ENCODE measurements at places on chromosomes 6 and 20.

DNA sequence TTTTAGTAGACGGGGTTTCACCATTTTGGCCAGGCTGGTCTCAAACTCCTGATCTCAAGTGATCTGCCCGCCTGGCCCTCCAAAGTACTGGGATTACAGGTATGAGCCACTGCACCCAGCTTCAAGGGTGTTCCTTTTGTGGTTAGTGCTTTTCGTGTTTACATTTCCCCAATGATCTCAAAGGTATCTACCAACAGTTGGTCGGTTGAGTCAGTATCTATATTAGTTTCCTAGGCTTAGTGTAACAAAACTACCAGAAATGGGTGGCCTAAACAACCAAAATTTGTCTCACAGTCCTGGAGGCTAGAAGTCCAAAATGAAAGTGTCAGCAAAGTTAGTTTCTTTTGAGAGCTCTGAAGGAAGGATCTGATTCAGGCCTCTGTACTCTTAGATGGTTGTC lies 30.1 kb downstream of the CASP8AP2 start:
- DNase-seq, result no peak

GRCh38 chr6:25788305-25788922 lies 33.9 kb downstream of the SLC17A4 start:
- no peak for DNase-seq

DNA sequence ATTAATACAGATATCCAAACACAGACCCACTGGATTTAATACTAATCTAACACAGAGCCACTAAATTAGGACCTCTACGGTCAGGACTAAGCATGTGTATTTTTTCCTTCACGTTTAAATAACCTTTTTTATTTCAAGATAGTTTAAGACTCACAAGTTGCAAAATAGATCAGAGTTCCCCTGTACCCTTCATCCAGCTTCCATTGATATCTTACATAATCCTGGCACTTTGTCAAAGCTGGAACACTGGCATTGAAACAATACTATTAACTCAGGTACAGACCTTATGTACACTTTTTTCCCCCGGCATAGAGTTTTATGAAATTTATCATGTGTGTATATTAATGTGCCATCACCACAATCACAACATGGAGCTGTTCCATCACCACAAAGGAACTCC lies 2.1 kb downstream of the C6orf163 start:
- no peak for DNase-seq

- no peak for DNase-seq
Measured at GRCh38 chr20:62779417-62779685, 16.9 kb upstream of the MRGBP start.

DNA sequence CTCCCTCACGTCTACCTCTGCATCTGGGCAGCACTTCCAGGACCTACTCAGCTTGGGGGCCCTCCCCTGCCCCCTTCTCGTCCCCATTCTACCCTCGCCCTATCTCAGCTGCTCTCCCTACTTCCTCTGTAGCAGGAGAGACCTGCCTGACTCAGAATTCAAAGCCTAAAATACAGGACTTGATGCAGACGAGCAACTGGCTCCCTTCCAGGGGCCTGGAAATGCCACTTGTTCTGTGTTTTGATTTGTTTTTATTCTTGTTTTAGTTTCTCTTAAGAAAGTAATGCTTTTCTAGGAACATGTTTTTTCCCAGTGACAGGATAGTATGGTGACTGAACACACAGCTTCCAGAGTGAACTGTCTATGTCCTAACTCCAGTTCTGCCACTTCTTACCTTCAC lies 320.4 kb upstream of the CDH4 start:
- DNase-seq, result no peak

DNA sequence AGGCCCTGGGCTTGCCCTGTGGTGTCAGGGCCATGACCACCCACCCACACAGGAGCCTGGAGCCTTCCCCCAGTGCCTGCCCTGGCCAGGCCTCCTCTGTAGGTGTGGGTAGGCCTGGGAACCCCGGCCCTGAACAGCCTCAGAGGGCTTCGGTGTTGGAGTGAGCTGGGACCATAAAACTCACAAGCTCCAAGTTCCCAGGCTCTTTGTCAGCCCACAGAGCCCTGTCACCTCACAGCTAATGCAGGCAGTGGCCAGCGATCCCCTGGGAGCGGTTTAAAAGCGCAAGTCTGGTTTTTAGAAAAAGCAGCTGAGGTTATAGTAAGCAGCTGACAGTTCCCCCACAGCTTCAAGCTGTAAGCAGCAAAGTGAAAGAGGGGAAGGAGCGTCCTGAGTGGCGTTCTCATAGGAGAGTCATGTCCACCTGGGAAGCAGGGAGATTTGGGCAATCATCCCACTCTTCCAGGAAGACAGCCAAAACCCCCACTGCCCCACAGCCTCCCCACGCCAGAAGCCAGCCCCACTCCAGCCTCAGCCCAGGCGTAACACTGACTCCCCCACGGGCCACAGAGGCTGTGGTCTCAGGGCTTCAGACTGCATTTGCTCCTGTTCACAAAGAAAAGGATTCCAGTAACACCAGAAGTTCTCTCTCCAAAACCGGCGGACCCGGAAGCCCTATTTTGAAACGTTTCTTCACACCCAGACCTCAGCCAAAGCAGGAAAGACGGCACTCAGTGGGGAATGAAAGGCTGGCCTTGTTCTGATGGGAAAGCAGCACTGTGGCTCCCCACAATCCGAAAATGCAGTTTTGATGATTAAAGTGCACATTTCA lies 34.3 kb upstream of the FOXC1 start:
- DNase-seq, result no peak

- no peak for DNase-seq
Measured at GRCh38 chr6:87700397-87701343, 1.4 kb downstream of the AKIRIN2 start.

DNA sequence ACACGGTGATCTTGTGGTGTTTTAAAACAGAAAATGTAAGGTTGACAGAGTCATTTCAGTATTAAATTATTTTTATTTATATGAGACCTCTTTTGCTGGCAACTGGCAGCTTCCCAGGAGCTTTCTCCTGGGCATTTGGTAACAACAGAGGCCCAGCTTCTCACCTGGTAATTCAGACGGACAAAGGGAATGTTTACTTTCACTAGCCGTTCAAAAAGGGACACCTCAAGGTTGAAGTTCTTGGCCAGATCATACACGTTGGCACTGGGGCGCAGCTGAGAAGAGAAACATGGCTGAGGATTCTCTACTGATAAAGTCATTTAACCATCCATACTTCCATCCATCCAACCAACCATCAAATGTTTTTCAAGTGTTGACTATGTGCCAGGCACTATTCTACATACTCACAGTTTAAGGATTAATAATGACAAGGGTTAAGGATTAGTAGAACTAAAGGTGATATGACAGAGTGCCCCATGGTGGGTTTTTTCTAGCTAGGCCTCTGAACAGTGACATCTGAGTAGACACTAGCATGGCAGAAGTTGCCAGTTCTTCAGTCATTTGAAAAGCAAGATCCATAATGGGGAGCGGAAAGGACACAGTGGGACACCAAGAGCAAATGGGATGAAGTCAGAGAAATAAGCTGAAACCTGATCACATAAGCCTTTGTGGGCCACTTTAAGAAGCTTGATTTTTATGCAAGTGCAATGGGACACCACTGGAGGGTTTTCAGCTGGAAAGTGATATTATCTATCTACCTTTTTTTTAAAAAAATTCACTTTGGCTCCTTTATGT lies 25.1 kb downstream of the ZNFX1 start:
- DNase-seq, result no peak

- no peak for DNase-seq
Measured at GRCh38 chr6:109000289-109000688, 94.4 kb downstream of the SESN1 start.

GRCh38 chr6:27558028-27558724 lies 85.3 kb upstream of the ZNF184 start:
- no peak for DNase-seq

DNA sequence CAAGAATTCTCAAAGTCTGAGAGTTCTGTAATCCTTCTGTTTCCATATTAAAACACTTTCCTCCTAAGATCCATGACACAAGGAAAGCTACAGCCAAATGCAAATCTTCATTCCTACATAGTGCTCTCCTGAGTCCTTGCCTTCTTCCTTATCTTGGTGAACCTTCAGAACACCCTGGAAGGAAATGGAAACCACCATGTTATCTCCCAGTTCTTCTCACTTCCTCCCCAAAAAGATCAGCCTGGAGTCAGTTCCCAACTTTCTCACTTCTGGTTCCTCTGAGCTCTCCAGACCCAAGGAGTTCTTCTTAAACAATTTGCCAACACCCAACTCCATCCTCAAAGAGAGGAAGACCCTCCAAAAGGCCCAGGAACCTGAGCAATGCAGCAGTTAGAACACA lies 193.3 kb upstream of the CCN2 start:
- no peak for DNase-seq

GRCh38 chr6:22383016-22383415 lies 86.2 kb upstream of the PRL start:
- DNase-seq, result no peak

DNA sequence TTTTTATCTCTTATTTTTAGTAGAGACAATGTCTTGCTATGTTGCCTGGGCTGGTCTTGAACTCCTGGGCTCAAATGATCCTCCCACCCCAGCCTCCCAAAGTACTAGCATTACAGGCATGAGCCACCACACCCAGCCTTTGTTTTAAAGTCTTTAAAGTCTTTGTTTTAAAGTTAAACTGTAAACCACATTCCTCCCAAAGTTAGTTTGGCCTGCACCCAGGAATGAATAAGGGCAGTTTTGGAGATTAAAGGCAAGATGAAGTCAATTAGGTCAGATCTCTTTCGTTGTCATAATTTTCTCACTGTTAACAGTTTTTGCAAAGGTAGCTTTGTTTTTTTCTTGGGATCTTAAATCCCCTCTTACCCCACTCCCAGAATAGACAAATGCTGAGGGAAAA lies 63.8 kb downstream of the UBR2 start:
- DNase-seq, result no peak

DNA sequence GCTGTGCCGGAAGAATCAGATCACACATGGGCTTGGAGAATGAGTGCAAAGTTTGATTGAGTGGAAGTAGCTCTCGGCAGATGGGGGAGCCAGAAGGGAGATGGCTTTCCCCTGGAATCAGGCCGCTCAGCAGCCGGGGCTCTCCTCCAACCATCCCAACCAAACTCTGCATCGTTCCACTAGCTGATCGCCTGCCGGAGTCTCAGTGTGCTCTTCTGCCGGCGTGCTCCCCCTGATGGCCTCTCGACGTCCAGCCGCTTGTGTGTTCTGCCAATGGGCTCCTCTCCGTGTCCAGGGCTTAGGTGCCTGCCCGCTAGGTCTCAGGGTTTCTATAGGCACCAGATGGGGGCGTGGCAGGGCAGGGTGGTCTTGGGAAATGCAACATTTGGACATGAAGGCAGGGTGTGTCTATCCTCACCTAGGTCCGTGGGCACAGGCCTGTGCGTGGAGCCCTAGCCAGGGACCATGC lies 4.9 kb upstream of the BIRC7 start:
- DNase-seq, result no peak

DNA sequence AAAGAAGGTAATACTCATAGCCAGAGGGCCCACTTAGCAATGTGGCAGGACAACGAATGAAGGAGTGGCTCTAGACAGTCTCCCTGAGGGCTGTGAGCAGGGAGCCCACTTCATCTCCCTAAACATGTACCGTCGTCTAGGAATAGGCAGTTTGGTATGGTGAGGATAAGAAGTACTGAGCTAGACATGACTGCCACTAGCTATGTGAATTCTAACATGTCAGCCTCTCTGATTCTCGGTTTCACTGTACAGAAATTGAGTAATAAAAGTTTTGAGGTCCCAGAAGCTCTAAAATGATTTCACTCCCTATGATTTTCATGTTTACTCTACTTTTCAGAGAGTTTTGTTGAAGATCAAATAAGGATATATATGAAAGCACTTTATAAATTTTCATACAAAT lies 107.1 kb downstream of the AHI1 start:
- DNase-seq, result no peak

DNA sequence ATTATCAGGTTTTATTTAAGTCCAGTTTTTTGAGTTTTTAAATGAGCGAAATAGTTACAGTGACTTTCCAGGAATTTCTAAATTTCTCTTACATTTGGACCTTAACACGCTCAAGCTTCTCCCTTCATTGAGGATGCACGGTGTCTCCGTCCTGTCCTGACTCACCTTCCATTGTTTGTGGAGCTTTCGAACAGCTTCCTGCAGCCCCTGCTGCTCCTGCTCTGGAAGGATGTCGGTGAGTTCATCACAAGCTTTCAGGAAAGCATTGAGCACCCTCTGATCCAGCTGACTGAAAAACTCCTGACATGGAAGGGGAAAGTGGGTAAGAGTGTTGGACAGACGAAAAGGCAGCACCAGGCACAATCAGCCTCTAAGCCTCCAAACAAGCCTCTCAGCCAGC lies 183.7 kb downstream of the SYNE1 start:
- no peak for DNase-seq

DNA sequence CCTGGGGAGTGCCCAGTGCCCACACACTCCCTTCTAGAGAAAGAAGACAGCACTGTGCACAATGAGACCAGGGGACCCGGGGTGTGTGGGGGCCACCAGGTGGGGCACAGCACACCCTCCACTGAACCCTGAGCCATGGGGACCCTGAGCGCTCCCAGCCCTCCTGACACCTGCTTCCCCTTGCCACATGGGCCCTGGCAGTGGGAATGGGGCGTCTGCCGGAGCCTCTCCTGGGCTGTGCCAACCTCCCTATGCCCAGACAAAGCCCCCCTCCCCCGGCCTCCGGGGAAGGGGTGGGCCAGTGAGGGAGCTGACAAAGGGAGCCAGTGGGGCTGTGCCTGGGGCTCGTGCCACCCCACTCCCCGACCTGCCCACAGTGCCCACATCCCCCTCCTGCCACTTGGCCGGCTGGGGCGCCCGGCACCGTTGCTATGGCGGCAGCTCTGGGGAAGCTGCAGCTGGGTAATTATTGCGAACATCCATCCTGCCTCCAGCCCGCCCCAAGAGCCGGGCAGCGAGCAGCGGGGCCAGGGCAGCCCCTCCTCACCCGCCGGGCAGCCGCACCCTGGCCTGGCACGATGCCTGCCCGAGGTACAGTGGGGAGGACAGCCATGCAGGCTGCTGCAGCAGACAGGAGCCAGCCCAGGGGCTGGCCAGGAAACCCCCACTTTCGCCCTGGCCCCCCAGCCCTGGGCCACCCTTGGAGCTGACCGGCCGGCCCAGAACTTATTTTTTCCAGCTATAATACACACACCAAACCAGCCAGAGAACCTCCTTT lies 41.9 kb upstream of the NOL4L start:
- no peak for DNase-seq

GRCh38 chr6:22783931-22784330 lies 214.6 kb downstream of the HDGFL1 start:
- no peak for DNase-seq

- no peak for DNase-seq
Measured at GRCh38 chr6:166556863-166557322, 29.6 kb downstream of the RAMACL start.

DNA sequence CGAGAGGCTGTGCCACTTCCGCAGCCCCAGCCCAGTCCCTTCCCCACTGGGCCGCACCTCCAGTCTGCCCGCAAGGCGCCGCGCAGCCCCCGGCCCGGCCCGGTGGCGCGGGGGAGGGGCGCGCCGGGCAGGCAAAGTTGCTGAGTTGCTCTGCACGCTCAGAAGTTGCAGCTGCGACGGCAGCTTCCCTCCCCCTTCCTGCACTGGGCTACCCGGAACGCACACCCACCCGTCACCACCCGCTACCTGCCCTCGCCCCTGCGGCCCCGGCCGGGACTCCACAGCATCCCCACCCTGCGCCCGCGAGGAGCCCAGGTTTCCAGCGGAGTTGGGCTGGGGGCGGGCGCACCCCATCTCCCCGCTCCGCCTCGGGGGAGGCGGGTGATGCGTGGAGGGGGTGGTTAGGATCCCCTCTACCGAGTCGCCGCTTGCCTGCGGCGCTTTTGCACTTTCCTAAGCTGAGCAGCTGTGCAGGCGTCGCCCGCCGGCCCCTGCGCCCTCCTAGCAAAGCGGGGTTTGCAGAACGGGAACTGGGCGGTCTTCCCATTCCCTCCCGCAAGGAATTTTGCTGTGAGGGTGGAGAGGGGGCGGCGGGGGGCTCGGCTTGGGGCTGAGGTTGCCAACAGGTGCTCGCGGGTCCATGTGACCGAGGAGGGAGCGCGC lies 55.9 kb upstream of the RREB1 start:
- no peak for DNase-seq

All from stimulated activated CD8-positive, alpha-beta memory T cell treated with anti-CD3 and anti-CD28 coated beads, Interleukin-7, amount 100 ng/mL, for 1 hour (primary cell).